KBM-7 (cell line): ENCODE measurements at places on chromosomes 5 and 9.

GRCh38 chr5:143259254-143259605 is 144.3 kb downstream of the NR3C1 start:
- no peak for DNase-seq

GRCh38 chr5:472076-472655 is 29.2 kb downstream of the EXOC3 start:
- DNase-seq = no peak

- no peak for DNase-seq
Observed at GRCh38 chr5:157198277-157198986, 17.8 kb downstream of the ITK start.

DNA sequence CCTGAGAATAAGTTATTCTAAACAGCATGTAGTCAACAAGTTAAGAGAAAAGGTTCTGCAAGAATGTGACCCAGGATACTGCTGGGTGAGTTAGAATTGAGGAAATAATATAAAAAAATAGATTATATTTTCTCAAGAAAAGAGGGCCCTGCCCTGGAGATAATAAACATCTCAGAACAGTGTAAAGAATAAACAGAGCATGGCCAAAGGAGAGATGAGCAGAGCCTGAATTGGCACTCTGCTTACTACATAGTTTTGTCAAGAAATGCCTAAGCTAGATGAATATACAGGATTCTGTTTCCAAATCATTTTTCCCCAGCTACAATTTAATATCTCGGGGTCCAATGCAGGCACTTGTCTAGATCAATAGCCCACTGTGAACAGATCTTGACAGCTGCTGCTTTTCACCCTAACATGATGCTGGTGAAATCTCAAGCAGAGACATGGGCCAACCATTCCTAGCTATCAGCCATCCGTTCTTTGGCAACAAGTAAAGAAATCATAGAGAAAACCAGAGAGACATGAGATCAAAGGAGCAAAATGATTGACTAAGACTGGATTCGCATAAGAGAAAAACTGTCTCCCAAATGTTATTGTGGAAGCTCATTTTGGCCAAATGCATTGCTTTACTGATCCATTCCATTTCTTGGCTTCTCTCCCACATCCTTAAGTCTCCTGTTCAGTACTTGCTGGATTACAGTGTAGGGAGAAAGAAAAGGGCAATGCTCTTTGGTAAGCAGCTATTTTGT is 173.2 kb downstream of the PRELID2 start:
- no peak for DNase-seq

- no peak for DNase-seq
Observed at GRCh38 chr5:57111993-57112392, 61.9 kb upstream of the GPBP1 start.

DNA sequence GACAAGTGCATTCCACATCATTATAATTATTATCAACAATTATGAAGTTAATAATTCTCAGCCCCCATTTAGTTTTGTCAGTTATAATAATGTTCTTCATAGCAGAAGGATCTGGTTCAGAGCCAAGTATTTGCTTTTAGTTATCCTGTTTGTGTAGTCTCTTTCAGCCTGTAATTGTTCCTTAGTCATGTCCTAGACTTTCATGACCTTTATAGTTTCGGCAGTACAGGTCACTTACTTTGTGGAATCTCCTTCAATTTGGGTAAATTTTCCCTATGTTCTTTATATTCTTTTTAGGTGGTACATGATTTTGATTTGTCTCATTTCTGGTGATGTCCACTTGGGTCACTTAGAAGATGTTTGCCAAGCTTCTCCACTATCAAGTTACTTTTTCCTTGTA is 34.3 kb downstream of the UBE2R2 start:
- no peak for DNase-seq

DNA sequence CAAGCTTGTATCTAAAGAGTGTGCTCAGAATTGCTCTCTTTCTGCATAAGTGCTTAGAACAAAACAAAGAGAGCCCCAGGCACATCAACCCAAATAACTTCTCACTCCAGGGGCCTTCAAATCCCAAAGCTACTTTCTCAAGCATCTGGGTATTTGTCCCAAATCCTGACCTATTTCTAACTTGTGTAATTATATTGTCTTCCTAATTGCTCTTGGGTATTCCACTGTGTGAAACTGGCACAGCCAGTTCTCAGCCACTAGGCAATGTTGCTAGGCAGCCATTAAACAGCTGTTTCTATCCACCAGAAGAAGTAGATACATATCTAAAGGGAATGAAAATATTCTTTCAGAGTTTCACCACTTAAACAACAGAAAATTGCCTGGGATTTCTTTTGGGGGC is 198.8 kb downstream of the PRELID2 start:
- no peak for DNase-seq

DNA sequence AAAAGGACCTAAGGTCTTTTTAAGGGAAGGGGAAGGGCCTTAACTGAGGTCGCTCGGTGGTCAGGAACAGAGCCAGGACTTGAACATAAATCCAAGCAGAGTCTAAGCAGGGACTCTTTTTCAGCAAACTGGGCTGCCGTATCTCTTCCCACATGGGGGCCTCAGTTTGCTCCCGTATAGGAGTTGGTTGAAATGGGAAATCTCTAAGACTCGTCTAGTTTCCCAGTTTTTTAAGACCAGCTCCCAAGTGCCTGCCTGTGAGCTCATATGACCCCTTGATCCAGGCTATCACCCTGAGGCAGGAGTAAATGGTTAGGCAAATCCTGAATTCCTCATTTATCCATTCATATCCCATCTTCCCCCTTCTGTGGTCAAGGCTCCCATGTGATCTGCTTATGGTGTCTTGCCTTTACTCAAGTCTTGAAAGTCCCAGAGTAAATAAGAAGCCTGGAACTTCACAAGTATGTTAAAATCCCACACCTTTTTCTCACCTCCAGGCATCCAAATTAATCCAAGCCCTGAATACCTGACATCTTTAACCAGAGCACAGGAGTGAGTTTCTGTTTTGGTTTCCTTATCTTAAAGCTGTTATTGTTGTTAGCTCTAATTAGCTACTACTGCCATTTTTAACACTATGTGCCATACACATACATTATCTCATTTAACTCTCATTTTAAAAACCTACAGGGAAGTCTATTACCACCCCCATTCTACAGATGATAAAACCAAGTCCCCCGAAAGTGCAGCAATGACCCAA is 3.0 kb downstream of the ARSI start:
- no peak for DNase-seq

- DNase-seq = no peak
Observed at GRCh38 chr9:133785753-133786370, 47.7 kb upstream of the SARDH start.

DNA sequence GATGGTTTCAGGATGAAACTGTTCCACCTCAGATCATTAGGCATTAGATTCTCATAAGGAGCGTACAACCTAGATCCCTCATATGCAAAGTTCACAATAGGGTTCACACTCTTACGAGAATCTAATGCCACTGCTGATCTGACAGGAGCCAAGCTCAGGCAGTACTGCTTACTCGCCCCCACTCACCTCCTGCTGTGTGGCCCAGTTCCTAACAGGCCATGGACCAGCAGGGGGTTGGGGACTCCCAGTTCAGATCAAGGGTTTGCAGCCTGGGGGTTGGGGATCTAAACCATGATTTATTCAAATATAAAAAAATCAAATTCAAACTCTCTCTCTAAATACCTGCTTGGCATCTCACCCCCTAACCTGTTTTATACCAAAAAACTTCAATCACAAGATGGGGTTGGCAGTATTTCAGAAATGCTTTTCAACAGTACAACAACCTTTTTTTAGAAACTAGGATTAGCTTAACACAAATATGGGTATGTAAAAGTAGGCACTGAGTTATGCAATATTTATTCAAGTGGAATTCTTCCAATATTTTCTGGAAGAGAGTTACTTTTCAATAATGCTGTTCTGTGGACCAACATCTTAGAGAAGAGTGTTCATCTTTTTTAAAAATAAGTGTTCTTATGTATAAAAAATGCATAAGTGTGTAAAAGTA is 30.1 kb upstream of the SLC12A2 start:
- no peak for DNase-seq

- DNase-seq = no peak
Observed at GRCh38 chr5:138226910-138227309, 13.8 kb upstream of the CDC23 start.

GRCh38 chr5:111854186-111854585 is 97.2 kb upstream of the NREP start:
- DNase-seq = no peak

GRCh38 chr5:14187660-14188059 is 44.5 kb downstream of the TRIO start:
- DNase-seq = no peak

- DNase-seq = no peak
Observed at GRCh38 chr5:56080375-56081052, 85.8 kb upstream of the IL6ST start.

GRCh38 chr5:133461796-133462516 is 150.4 kb downstream of the FSTL4 start:
- no peak for DNase-seq

DNA sequence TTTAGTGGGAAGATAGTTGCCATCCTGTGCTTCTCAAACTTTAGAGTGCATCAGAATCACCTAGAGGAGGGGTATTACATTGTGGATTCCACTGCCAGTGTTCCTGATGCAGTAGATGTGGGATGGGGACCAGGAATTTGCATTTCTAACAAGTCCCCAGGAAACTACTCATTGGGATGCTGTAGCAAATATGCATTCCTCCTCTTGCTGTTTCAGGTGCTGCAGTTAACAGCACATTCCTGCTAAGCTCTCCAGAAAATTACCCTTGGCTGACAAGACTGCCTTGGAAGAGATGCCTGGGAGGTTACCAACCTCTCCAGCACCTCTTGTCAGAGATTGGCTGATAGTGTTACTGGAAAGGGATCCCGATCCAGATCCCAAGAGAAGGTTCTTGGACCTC is 270.5 kb downstream of the OSTF1 start:
- no peak for DNase-seq

DNA sequence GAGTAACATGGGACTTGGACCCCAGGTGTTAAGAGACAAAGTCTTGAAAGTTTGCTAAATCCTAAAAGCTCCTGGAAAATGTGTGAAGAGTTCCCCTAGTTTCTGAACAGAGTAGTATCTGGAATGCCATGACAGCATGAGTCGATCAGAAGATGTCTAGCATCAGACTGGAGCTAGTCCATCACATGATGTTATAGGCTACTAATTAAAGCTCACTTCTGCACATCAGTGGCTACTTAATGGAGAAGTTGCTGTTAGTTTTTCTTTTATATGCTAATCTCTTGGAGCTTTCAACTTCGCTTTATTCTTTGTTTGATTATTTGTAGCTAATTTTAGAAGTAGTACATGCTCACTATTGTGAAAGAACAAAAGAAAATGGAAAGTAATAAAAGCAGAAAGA is 471.3 kb upstream of the KLF4 start:
- DNase-seq = no peak

- DNase-seq = no peak
Observed at GRCh38 chr5:62043289-62044280, 262.4 kb upstream of the KIF2A start.

GRCh38 chr9:134284741-134285140 is 41.5 kb upstream of the RXRA start:
- no peak for DNase-seq

GRCh38 chr5:139068494-139069151 is 129.5 kb downstream of the SIL1 start:
- no peak for DNase-seq

- DNase-seq = no peak
Observed at GRCh38 chr9:2040828-2041227, 25.7 kb downstream of the SMARCA2 start.

- DNase-seq = peak; percentile 31
Observed at GRCh38 chr9:104993291-104993963, 65.5 kb upstream of the ABCA1 start.

GRCh38 chr9:112074250-112075008 is 100.7 kb downstream of the SUSD1 start:
- peak; percentile 78 for DNase-seq

DNA sequence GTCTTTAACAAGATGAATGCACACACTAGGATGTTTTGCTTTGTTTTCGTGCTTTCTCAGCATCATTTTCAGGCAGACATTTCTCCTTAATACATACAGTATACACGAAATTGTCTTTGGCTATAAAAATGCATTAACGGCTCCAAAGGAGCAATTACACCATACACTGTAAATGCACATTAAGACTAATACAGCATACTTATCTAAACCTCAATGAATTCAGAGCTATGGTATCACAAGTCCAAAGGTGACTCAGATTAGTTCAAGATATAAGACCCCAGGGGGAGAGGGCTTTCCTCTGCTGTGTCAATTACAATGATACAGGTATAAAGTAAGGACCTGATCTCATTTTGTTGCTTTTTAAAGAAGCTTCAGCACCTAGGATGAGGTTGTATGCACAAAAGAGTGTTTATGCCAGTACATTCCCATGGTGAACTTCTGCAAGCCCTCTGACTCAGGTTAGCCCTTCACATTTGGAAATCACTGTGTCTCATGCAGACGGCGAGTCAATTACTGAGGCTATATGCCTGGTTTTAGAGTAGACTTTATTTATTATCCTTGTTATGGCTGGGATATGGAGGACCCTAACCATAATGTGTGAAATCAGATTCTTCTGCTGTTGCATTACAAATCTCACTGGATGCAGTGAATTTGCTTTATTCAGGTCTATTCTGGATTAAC is 233.3 kb downstream of the ZNF608 start:
- DNase-seq = no peak

- DNase-seq = peak; percentile 12
Observed at GRCh38 chr9:104092875-104093600, 1.1 kb upstream of the SMC2 start.

DNA sequence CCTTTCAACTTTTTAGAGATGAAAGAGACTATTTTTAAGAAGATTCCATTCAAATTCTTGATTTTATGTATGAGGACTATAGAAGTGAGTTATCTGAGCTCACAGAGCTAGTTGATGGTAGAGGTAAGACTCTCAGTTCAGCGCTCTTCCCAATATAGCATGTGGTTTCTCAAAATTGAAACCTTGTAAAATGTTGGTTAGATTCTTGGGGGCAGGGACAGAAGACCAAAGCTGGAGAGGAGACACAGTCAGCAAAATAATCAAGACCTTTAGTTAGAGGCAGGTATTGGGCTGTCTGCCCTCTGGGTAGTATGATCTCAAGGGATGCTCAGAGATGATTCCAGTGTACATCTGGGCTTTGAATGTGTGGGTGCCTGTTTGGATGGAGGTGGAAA is 246.4 kb downstream of the SH3GL2 start:
- no peak for DNase-seq

GRCh38 chr9:35771943-35772342 is 17.9 kb upstream of the MSMP start:
- no peak for DNase-seq
